ENCODE measurements at places on chromosomes 16 and 17. TPM values are rescaled to one million over a fixed set of nuclear protein-coding genes. Genes with fewer than 3 reads are reported as not detected.

Gene ANKS3
- 31.9 TPM for total RNA-seq

DNA sequence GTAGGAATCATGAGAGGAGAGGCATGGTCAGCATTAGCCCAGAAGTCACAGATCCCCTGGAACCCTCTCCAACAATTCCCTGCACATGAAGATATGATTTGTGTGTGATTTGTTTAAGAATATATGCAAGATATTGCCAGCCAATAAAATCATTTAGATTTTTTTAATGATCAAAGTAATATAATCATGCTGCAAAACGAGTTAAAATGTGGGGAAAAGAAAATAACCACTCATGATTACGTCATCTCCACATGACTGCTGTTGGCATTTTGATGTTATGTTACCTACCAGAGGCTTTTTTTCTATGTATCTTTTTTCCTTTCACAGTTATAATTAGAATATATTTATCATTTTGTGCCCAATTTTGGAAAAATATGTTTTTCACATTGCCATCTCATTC is 22.4 kb downstream of the SLC35G3 start:
- no peak for DNase-seq

- peak; percentile 67 for DNase-seq
Measured at GRCh38 chr17:74199306-74200092, 4.0 kb upstream of the RPL38 start.

GRCh38 chr17:77461277-77462057 is 320.7 kb downstream of the SEC14L1 start:
- DNase-seq, result no peak

Gene GAS2L2
- 0.17 TPM for total RNA-seq

Gene KRT222
- total RNA-seq, result not detected

DNA sequence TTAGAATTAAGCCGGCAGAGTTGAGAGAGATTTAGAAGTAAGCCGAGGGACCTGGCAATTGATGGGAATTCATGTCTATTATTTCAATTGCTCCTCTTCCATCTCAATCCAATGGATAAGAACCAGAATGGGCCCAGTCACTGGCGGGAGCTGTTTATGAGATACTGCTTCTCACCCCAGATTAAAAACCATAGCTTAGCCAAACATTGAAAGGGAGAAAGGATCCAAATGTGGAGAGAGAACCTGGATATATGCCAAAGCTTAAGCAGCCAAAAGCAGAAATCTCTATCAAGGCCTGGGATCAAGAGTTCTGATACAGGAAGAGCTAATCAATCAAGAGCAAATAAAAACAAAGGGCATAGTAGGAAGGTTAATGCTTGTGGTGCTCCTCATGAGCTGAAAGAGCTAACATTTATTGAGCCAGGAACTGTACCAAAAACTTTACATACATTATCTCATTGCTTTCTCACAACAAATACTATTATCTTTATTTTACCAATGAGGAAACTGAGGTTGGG is 2.8 kb downstream of the SLFN12L start:
- no peak for DNase-seq

DNA sequence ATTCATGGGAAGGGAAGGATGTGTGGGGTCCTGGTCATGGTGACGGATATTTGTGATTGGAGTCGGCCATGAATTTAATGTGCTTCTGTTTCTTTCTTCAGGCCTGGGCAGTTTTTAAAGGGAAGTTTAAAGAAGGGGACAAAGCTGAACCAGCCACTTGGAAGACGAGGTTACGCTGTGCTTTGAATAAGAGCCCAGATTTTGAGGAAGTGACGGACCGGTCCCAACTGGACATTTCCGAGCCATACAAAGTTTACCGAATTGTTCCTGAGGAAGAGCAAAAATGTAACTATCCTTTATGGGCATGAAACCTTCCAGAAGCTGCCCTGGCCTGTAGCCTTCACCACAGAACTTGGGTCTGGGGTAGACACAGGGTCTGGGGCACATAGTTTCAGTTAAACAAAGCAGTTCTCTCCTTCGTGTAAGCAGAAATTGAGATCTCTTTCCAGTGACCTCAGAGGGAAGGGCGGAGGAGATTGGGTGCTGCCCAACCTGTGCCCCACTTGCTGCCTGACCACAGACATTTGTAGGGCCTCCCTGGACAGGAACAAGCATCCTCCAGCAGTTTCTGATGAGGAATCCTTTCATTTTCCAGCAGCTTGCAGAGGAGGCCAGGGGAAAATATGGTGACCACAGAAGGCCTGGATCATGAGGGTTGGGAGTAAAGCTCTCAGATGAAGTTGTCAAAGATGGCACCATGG is 10.1 kb downstream of the IRF8 start:
- no peak for DNase-seq

DNA sequence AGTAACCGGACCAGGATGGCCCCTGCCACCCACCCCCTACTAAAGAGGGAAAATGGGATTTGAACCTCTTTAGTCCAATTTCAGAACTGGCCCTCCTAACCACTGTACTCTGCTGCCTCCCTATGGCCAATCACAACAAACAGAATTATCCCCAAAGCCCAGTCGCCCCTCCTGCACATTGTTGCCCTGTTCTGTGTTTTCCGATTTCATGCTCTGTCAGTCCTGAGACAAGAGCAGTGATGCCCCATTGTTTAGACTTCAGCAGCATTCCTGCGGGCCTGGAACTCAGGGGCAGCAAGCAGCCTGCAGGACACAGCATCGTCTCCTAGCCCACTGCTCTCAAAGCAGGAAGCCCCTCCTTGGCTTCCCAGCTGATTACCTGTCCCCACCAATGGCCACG is 20.5 kb upstream of the KLHL11 start:
- no peak for DNase-seq

GRCh38 chr16:17469011-17469740 is 1.6 kb downstream of the XYLT1 start:
- peak; percentile 39 for DNase-seq

Gene SLC5A11
- 0.62 TPM for total RNA-seq

Gene SEZ6L2
- not detected for total RNA-seq

DNA sequence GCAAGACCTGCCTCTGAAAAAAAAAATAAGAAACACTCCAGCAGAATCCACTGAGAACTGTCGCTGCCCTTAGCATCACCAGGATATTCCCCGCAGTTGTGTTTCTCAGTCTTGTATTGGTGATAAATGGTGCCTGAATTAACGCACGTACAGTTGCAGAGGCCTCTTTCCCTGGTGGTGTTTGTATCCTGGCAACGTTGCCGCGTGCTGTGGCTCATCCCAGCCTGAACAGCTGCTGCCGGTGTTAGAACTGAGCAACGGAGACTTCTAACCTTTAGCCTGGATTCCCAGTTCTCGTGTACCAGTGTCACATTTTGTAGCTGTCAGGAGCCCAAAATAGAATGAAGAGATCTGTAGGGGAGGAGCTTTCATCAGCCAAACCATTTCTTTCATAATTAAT is 4.8 kb downstream of the MLYCD start:
- no peak for DNase-seq

- no peak for DNase-seq
Measured at GRCh38 chr17:16050844-16051243, 51.2 kb downstream of the TTC19 start.

DNA sequence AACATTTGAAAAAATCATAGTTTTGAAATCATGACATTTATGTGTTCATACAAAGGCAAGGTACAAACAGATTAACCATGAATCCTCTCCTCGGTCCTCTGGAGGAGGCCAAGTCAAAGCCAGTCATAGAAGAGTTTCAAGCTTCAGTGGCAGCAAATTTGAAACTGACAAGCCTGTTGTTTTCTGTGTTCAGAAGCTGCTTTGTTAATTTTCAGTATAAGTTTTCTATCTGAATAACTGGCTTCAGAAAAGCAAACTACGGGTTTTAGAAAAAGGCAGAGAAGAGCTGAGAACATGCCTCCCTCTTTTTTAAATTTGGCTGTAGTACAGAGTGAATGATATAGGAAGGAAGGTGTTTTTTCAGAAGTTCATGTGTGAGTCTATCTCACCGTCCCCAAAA is 79.6 kb upstream of the CLEC18B start:
- DNase-seq, result no peak

GRCh38 chr17:8163978-8164814 is 1.4 kb upstream of the VAMP2 start:
- DNase-seq, result peak; percentile 60

- no peak for DNase-seq
Measured at GRCh38 chr16:228151-228851, 948 bp downstream of the LUC7L start.

- DNase-seq, result no peak
Measured at GRCh38 chr17:82449883-82450356, 632 bp downstream of the CYBC1 start.

DNA sequence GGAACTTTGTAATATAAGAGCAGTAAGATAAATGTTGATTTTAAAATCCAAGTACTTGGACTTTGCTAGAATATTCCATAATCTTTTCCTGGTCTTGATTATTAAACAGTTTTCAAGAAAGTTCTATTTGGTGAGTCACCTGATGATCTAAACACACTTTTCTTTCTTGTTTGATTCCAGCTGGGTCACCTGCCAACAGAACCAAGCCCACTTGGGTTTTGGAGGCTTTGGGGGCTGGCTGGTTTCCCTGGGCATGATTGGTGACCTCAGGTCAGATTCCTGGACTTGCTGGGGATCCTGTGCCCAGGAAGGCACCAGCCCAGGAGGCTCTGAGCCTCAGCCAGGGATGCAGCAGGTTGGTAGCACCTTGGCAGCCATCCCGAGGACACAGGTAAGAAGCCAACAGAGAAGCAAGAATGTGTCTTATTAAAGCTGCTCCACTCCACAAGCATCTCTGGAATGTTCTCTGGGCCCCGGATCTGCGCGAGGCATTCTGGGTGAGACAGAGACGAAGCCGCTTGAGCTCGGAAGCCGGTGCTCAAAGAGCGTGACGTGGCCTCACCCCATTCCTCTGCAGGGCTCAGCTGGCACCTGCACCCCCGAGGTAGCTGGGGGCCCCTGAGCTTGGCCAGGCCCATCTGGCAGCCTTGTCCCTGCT is 3.1 kb upstream of the TEX19 start:
- no peak for DNase-seq

- DNase-seq, result no peak
Measured at GRCh38 chr17:27310565-27311110, 16.7 kb downstream of the WSB1 start.

DNA sequence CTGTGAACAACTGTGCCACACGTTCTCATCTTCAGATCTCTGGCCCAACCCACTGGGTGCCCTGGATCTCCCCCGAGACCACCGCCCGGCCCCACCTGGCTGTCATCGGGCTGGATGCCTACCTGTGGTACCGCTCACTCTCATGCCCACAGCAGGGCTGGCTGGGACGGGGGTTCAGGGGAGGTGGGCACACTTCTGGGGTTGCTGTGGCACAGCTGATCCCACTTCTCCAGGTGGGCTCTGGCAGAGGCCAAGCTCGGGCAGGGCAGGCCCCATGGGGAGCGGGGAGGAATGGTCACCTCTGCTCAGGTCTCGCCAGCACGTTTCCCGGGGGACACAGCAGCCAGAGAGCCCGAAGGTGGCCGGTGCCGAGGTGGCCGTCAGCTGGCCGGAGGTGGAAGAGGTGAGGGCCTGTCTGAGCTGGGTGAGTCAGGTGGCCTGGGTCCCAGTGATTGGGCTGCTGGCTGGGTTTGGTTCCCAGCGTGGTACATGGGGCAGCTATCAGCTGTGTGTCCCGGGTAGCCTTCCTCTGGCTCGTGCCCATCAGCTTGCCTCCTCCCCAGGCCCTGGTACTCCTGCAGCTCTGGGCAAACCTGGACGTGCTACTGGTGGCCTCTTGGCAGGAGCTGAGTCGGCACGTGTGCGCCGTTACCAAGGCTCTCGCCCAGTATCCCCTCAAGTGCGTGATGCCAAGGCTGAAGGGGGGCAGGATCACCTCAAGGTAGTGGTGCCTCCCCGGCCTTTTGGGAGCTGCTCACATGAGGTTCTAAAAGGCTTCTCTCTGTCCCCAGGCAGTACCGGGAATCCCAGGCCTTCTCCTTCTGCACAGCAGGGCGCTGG is 2.3 kb upstream of the MRPS34 start:
- DNase-seq, result no peak

DNA sequence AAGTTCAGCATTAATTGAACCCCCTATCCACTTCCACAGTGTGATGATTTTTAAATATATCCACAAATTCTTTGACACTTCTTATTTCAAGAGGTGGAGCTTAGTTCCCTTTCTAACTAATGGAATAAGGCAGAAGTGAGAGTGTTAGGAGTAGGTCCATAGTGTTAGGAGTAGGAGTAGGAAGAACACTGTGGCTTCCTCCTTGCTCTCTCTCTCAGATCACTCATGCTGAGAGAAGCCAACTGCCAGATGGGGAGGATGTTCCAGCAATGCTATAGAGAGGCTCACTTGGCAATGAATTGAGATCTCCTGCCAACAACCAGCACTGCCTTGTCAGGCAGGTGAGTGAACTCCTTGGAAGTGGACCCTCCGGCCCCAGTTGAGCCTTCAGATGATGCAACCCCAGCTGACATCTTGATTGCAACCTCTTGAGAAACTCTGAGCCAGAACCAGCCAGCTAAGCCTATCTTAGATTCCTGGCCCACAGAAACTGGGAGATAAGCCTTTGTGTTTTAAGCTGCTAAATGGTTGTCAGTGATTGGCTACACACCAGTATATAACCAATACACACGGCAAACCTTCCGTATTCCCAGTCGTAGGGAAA is 44.3 kb downstream of the SPECC1 start:
- no peak for DNase-seq

DNA sequence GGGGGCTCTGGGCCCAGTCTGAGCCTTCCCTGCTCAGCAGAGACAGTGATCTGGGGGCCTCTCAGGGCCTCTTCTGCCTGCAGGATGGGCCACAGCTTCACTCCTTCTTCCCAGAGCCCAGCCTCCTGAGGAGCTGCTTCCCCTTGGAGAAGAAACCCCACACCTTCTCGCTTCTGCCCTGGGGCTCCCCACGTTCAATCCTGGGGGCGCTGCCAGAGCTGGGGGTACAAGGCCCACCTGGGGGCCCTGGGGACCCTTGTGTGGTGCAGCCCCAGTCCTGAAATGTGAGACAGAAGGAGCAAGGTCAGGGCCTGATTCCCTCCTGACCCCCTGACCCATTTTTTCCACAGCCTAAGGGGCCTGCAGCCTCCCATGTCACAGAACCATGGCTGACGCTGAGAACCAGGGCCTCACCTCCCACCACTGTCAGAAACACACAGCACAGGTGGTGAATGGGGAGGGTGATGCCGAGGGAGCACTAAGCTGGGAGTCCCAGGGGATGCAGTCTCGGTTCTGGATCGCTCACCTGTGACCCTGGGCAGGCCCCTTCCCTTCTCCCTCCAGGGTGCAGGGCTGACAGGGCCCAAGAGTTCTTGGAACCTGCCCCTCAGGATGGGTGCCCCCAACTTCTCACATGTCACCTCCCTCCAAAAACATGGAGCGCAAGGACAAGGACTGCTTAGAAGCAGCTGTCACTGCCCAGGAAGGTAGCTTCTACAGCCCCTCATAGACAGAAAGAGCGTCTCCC is 21.6 kb upstream of the MPO start:
- peak; percentile 7 for DNase-seq

- no peak for DNase-seq
Measured at GRCh38 chr16:50844840-50845239, 103.0 kb downstream of the CYLD start.

Gene FGF11
- total RNA-seq, result 4.6 TPM
